ENCODE measurements at places on chromosomes 11 and 22.

- DNase-seq = peak; percentile 61
These were observed 142.7 kb downstream of the WNT7B start for GRCh38 chr22:45834241-45834640.

- no peak for DNase-seq
These were observed 40.8 kb upstream of the PCF11 start for GRCh38 chr11:83116015-83116641.

- DNase-seq = no peak
These were observed 10.6 kb downstream of the MSANTD4 start for GRCh38 chr11:106011481-106011880.

DNA sequence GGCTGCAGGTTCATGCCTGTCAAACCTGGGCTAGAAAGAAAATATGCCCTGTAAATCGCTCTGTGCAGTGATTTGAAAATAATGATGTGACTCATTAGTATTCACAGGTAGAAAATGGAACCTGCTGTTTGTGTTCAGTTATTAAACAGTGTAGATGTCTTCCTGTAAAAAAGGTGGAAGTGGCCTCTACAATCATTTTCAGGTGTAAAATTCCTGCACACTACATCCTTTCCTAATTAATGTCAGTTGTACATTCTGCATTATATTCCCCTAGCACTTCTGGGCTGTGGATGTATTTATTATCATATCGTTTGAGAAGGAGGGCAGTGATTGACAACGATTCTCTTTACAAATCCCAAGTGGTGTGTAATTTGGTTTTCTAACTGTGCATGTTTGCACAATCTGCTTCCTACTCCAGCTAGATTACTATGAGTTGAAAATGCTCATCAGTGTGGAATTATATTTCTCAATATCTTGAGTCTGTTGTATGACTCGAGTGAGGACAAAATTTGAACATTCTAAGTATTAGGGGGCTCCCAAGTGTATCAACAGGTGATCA lies 454.0 kb upstream of the DDI1 start:
- no peak for DNase-seq

- no peak for DNase-seq
These were observed 28.1 kb upstream of the DGCR8 start for GRCh38 chr22:20051927-20052308.

DNA sequence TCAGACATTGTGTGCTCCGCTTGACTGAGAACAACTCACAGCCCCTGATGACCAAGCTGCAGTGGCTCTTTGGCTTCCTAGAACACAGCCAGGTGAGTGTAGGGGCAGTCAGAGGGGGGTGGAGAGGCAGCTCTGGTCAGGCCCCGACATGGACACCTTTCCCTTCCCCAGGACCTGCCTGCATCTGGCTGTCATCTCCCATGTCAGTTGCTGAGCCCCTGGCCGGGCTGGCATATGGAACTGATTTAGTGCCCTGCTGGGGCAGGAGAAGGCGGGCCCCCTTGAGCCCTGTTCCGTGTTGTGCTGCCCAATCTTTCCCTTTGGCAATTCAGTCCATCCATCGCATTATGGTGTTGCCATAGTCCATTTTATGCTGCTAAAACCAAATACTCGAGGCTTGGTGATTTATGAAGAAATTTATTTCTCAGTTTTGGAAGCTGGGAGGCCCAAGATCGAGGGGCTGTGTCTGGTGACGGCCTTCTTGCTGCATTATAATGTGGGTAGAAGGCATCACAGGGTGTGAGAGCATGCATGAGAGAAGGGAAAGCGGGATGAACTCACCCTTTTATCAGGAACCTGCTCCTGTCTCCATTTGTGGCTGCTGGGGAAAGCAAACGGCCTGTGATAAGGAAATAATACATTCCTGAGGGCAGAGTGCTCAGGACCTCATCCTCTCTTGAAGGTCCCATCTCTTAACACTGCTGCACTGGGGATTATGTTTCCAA lies 19.0 kb downstream of the USP35 start:
- DNase-seq = no peak
